Effector memory CD4-positive, alpha-beta T cell (primary cell): ENCODE measurements at places on chromosomes 11 and 22.

GRCh38 chr11:125376856-125377255 is 119.2 kb downstream of the FEZ1 start:
- no peak for DNase-seq

- DNase-seq, result no peak
These were observed 119.7 kb upstream of the CD82 start for GRCh38 chr11:44445500-44446365.

DNA sequence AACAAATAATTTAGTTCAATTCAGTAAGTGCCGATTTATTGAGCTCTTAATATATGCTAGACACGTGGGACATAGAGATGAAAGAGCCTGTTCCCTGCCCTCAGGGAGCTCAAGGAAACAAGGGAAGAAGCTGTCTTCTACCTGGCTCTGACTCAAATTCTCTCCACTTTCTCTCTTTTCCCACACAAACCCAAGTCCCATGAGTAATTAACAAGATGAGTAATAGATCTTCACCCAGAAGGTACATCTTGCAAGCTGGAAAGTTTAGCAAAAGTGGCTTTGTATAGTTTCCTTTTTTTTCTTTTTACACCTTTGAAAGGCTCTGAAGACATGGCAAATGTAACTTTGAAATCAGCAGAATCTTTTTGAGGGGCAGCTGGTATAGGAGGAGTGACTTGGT is 48.2 kb upstream of the CHST1 start:
- no peak for DNase-seq

DNA sequence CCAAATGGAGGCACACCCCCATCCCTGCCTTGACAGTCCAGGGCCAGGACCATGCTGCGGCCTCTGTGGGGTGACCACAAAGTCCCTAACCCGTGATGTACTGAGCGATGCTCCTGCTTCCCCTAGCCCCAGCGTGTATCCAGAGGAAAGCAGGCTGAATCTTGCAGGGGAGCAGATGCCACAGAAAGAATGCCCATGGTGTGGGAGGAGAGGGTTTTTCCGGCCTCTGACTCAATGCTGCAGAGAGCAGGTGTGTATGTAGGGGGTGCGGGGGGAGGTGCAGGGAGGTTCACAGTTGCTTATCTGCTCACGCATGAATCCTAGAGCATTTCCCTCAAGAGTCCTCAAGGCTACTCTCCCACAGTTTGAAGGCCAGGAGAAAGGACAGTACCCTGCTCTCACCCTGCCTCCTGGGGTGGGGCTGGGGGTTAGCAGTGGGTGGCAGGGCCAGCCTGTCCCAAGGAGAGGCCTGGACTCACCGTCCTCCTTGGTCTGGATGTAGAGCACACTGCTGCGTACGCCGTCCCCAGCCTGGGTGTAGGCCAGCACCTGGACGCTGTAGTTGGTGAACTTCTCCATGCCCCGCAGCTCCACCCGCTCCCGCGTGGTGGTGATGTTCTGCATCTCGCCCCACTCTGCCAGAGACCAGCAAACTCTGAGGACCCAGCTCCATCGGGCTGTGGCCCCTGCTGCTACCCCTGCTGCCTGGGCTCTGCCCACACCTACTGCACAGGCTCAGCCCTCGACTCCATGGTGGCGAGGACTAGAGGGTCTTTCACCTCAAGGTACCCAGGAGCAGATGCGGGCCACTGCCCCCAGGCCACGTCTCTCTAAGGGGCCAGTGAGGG is 130.8 kb downstream of the CEP164 start:
- no peak for DNase-seq

- no peak for DNase-seq
These were observed 1.8 kb upstream of the FIBIN start for GRCh38 chr11:26992031-26992541.

- DNase-seq, result no peak
These were observed 51.6 kb downstream of the ST14 start for GRCh38 chr11:130211144-130211543.

DNA sequence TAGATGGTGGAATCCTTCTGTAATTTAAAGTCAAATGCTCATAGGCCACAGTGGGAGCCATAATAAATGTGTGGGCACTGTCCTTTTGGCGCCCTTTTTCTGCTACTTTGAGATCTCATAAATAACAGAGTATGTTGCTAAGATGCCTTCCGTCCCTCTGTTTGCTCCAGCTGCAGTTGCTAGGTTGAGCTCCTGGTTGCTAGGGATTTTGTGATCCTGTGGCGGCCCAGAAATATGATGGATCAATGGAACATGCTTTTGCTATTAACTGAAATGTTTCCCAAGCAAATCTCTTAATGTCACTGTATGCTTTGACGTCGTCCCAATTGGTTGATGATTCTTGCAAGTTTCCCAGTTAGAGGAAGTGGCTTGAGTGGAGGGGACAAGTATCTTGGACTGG is 53.5 kb downstream of the MYO18B start:
- no peak for DNase-seq

DNA sequence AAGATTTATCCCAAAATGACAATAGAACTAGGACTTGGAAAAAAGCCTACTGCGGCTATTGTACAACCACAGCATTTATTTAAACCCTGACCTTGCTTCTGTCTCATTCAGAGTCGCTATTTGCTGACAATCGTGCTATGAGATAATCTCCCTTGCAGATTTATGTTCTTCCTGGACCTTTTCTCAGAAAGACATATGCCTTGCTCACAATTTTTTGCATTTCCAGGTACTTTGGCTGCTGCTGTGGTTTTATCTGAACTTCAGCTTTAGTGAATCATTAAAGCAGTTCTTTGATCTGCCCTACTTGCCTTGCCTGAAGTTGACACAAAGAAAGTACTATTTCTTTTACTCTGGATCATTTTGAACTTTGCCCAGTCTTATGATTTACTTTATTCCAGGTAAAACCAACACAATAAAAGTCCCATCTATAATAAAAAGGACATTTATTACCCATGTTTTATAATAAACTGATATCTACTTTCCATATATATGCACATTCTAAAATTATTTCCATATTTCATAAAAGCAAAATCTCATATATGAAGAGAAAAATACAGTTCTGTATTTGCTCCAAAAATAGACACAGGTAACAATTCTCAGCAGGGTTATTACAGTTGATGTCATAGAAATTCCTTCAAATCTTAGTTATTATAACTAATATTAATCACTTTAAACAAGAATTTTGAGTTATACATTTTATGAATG is 63.4 kb upstream of the CARD18 start:
- DNase-seq, result no peak

GRCh38 chr11:110962921-110963320 is 250.7 kb upstream of the ARHGAP20 start:
- no peak for DNase-seq
